ENCODE measurements at places on chromosomes 7 and 10.

DNA sequence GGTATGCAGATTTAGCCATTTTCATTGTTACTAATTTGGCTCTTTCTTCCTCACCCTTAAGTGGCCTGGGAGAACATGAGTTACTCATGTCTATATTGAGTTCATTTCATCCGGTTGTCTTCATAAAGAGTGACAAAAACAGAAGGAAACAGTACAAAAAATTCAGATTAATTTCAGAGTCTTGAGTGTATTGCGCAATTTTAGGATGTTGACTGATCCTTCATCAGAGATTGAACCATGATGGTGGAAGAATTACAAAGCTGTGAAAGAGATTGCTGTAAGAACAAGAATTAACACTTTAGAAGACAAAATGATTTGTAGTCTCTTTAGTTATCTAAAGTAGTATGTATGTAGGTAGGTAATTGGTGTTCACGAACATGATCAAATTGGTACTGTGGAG is 194.0 kb upstream of the PPP1R3A start:
- no peak for DNase-seq

DNA sequence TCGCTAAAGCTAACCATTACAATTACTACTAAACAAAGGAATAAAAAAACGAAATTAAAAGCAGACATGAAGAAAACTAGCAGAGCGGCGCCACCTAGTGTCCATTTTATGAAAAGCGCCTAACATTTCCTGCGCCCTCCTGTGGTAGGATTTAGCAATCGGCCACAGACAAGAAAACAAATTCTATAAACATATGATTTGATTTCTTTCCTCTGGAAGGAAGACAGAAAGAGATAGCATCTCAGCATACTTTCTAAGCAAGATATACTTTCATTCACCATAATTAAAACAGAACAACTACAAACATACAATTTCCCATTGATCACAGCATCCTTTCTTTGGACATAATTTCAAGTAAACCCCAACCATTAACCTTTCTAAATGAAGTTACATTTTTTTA is 337.7 kb upstream of the NPVF start:
- peak; percentile 50 for DNase-seq

DNA sequence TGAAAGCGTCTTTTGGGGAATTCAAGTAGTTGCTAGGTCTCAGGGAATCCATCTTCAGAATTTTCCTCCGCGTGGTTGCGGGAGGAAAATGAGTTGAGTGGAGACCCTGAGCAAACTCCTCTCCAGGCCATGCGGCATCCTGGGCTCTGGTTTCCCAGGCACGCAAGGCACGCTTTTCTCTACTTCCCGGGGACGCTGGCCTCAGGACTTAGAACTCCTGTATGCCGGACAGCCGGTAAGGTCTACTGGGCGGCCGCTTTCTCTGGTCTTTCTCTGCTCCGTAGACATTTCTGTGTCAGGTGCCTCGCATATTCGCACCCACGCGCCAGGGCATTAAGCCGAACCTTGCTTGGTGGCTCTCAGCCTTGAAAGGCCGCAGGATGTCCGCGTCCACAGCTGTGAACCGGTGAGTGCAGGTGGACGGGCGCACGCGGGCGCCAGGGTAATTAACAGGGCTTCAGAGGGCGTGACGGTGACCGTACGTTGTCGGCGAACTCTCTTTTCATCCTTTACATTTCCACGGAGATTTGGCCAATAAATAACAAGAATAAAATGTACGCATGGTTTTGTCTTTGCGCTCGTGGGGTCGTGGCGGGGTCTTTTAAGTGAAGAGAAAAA is 992 bp upstream of the RBM20 start:
- DNase-seq: no peak

DNA sequence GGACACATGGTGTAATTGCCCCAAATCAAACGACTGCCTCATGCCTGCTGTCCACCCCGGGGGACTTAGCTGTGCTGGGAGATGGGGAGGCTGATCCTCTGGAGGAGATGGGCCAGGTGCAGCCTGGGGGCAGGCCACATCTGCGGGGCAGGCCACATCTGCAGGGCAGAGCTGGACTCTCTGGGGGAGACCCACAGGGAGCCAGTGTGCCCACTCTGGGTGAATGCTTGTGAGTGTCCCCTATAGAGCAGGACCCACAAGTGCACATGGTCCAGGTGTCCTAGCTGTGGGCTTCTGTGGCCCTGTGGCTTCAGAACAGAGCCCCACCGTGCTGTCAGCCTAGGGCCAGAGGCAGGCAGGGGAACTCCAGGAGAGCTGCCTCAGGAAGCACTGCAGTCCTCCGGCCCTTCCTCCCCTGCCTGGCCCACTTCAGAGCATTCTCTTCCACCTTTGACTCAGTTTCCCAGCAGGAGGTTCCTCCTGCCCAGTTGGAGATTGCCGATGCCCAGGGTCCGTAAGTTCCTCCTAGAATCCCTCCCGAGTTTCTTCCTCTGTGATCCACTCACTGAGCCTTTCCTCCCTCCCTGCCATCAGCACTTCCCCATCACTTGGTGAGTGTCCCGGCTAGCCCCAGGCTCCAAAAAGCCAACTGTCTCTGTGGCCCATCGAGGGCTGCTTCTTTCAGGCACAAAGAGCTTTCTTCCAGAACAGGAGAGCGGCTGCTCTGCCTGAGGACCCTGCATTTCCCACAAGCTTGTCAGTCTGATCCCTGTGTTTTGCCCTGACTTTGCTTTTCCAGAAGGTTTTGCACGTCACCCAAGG is 50.3 kb downstream of the ADCYAP1R1 start:
- no peak for DNase-seq

DNA sequence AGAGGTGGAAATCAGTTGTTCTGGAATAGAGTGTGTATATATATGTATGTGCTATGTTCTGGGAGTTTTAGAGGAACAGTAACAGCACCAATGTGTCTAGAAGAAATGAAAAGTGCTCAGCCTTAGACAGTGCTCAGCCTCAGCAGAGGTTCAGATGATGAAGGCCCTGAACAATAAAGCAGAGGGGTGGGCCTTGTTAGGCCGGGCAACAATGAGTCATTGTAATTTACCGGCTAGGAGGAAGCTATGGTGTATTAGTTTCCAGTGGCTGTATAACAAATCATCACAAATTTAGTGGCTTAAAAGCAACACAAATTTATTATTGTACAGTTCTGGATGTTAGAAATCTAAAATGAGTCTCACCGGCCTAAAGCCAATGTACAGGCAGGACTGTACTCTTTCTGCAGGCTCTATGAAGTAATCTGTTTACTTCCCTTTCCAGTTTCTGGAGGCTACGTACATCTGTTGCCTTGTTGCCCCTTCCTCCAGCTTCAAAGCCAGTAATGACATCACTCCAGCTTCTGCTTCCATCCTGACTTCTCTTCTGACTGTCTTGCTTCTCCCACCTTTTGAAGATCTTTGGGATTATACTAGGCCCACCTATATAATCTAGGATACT is 84.6 kb downstream of the CH25H start:
- DNase-seq: no peak

- no peak for DNase-seq
Measured at GRCh38 chr7:119397156-119397555, 875.8 kb upstream of the KCND2 start.

DNA sequence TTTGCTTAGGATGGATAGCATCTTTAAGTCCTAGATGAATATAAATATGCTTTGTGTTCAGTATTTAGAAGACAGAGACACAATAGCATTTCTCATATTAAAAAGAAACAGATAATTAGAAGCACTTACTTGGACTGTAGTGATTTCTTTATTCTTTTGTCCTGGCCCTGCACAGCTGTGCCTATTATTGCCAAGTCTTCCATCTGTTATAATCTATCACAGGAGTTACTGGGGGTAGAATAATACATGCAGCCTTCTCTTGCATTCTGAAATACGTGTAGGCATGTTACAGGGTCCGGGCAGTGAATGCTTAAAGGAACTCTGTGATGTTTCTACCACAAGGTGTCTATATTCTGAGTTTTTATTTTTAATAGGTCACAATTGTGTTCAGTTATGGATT is 461.5 kb upstream of the COBL start:
- no peak for DNase-seq

DNA sequence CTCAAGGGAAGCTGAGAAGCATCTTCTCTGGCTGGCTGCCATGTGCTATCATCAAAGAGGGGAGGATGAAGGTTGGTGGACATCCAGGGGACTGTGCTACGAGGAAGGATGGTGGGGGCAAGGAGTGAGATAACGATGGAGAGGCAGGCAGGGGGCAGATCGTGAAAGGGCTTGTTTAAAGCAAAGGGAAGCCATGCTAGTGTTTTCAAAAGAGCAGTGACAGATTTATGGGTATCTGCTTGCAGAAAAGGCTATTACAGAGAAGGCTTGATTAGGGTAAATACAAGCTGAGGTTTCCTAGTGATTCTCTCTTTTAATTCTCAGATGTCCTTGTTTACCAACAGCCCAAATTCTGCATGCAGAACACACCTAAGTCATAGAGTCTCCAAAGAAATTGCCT is 88.9 kb upstream of the MKX start:
- DNase-seq: no peak

DNA sequence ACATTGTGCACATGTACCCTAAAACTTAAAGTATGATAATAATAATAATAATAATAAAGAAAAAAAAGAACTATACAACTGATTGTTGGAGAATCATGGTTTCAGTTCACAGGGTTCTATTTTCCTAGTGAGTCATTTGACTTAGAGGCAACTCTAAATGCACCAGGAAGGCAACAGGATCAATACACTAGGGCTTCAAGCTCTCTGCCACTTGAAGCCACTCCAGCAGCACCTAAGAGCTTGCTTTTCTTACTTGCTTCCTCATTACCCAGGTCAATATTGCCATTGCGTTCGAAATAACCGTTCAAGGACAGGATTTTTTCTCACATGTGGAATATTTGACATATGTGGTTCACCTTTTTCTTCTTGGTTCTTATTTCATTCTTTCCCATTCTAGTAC is 189.7 kb downstream of the GRM3 start:
- DNase-seq: no peak

DNA sequence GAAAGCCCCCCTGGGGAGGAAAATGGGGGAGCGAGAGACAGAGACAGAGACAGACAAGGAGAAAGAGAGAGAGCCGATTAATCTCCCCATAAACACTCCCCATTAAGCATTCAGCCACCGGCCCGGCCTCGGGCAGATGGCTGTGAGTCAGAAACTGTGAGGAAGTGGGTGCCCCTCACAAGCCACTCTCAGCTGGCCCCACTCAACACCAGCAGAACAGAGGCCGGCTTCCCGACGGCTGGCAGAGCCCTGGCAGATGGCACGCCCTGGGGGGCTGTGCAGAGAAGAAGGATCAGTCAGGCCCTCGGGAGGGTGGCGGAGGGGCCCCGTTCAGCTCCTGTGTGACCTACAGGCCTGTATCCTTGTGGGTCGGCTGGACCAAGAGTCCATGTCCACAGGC is 41.2 kb downstream of the CAMK2B start:
- DNase-seq: no peak

- no peak for DNase-seq
Measured at GRCh38 chr7:137717811-137718271, 128.9 kb downstream of the DGKI start.

DNA sequence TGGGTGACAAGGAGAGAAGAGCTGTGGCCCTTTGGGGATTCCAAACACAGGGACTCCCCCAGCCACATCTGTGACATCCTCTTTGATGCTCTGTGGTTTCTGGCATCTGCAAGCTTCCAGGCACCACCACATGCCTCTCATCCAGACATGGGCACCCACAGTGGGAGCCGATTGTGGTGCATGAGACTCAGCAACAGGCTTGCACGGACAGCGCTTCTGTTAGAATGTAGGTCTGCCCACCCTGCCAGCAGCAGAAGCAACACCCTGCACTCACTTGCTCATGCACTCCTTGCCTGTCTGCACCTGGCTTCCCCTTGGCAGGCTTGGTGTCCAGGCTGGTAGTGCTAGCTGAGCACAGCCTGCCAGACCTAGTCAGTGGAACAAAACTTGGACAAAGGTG is 735.0 kb upstream of the ZWINT start:
- no peak for DNase-seq

DNA sequence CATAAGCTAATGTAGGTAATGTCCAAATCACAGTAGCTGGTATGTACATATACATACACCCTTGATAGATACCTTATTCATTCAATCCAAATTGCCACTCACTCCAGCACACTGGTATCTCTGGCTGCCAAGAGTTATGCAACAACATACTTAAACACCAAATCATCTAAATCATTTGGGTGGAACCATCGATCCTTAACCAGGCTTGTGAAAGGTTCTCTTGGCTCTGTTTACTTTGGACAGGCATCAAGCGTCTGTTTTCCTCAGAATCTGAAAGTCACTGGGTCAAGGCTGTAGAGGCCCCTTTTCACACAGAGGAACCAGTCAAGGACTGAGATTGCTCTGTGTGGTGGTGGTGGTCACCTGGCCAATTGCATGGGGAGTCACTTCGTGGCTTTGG is 24.6 kb downstream of the JAZF1 start:
- no peak for DNase-seq

- no peak for DNase-seq
Measured at GRCh38 chr10:123862421-123863182, 29.0 kb downstream of the CPXM2 start.

GRCh38 chr10:8418631-8419030 is 364.1 kb downstream of the GATA3 start:
- no peak for DNase-seq

DNA sequence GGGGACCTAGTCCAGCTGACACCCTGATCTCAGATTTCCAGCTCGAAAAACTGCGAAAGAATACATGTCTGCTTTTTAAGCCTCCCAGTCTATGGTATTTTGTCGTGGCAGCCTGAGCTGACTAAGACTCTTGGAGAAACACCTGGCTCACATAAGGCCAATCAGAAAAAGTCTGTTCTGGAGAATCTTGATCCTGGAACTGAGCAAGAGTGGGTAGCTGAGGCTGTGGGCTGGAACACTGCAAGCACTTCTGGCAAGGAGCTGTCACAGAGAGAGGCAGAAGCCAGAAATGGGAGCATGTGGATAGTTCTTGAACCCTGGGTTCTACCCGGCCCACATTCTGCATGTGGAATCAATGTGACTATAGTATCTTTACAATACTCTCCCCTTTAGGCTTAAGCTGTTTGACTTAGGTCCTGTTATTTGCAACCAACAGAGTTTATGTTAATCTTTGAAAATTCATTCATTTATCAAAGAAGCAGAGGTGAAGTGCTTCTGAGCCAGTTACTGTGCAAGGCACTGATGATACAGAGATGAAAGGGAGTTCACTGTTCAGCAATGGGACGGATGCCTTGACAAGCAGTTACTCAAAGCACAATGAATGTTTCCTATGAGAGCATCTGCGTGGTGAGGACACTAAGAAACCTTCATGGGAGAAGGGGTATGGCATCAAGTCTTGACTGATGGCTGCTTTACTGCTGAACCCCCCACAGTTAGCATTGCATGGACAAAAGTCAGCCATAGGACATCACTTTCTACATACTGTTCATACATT is 4.4 kb upstream of the C10orf90 start:
- DNase-seq: no peak

- no peak for DNase-seq
Measured at GRCh38 chr7:81051811-81052413, 133.1 kb upstream of the SEMA3C start.

GRCh38 chr10:96683710-96684109 is 36.6 kb downstream of the PIK3AP1 start:
- no peak for DNase-seq

DNA sequence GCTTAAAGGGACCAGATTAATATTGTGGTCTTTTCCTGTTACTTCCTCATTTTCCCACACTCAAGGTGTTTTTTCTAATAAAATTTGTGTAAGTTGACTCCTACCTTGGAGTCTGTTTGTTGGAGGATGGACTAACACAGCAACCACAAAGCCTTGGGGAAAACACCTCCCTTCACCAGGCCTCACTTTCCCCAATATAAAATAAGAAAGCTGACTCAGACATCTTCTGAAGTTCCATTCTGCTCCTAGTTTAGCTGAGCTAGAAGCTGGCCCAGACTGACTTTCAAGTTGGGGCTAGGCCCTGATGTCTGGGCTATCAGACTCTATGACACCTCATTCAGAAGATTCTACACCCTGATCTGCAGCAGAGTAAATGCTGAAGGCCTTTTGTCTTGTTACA is 73.0 kb upstream of the ADRB1 start:
- DNase-seq: no peak
